ENCODE measurements at places on chromosomes 12 and 14.

DNA sequence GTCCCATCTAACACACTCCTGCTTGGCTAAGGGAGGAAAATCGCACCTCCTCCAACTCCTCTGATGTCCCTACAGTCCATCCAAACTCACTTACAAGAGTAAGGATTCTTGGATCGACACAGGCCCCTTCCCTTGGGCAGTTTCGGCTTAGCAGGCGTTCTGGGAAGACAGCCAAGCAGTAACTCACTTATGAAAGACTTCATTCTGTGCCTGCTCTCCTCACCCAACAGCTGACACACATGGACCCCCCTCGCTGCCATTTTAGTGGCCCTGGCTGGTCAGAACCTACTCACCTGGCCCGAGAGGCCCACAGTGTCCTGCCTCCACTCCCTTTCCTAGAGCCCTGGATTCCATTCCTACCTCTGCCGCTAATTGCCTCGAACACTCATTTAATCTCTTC, 52.3 kb upstream of the BCL2L14 start:
- no peak for DNase-seq

GRCh38 chr14:36935976-36936678, 236.3 kb downstream of the SLC25A21 start:
- no peak for DNase-seq

DNA sequence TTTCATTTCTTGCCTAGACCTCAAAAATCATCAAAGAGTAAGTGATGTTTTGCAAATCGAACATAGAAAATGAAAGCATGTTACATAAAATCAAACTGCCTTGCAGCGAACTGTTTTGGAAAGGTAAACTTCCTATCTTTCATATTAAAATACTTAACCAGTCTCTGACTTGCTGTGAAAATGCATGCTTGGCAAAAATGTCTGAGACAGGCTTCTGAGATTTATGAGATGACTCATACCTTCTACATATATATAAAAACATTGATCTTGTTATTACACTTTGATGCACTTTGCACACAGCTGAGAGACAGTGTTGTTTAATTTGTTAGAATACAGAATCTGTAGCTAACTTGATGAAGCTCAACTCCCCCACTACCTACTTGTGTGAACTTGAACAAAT, 179.1 kb downstream of the KITLG start:
- DNase-seq: no peak

- no peak for DNase-seq
These were observed 69.5 kb downstream of the NKX2-1 start for GRCh38 chr14:36450550-36450949.

GRCh38 chr14:73834261-73834625, 17.4 kb upstream of the PTGR2 start:
- DNase-seq: no peak

- no peak for DNase-seq
These were observed 56.2 kb downstream of the NTF3 start for GRCh38 chr12:5487948-5488625.

- DNase-seq: no peak
These were observed 104.7 kb downstream of the RFLNA start for GRCh38 chr12:124399622-124400021.

- DNase-seq: no peak
These were observed 202.5 kb downstream of the CALM1 start for GRCh38 chr14:90599339-90599738.

- DNase-seq: peak; percentile 22
These were observed 2.4 kb upstream of the WIF1 start for GRCh38 chr12:65123435-65124063.

Measured in SK-N-DZ (cell line).